ENCODE measurements at places on chromosomes 16 and 17.
A peak's percentile ranks its signal among the peaks of the same experiment; 100 is the strongest.

DNA sequence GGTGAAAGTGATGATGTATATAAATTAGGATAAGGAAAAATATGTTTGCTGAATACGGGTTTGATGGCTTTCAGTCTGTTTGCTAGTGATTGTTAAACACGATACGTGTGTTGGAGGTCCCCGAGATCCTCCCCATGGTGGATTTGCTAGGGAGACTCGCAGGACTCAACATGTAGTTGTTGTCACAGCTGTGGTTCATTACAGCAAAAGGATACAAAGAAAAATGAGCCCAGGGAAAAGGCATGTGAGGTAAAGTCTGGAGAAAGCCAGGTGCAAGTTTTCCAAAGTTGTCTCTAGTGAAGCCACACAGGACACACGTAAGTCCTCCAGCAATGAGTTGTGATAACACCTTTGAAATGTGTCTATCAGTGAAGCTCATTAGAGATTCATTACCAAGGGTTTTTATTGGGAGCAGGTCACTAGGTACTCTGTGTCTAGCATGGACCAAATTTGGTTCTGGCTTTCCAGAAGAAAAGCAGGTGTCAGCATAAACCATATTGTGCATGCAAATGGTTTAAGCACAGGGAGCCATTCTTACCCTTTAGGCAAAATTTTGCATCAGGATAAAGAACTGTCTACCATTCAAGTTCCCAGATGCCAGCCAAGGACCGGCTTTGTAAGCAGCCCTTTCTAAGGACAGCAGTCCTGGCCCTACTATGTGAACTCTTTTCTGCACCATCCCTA lies 215.2 kb upstream of the WSCD1 start:
- DNase-seq, result no peak

DNA sequence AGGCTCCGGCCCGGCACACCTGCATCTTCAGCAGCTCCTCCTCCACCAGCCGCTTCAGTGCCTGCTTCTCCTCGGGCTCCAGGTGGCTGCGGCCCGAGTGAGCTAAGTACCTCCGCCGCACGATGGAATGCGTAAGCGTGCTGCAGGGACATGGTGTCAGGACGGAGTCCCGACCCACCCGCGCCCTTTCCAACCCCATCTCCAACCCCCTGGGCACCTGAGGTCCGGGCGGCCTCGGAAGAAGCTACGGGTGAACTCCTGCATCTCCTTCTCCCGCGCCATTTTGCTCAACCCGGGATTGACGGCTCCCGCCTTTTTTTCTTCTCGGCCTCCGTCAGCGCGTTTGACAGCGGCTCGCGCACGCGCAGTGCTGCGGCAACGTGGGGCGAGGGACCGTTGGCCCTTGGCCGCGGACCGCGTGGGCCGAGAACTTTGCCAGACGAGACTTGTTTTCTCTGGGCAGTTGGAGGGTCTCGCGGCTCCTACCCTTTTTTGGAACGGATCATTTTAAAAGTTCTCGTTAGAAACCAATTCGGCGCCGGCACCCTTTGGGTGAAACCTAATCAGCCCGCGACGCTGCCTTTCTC lies at the start of gene HIRIP3:
Gene HIRIP3, minus strand, starts transcription at position 294 of the 587 bp plus-strand sequence. Its CDS starts 12 bp downstream, at position 282.
- DNase-seq, result peak; percentile 91

- DNase-seq, result no peak
These were observed 473.4 kb downstream of the XYLT1 start for GRCh38 chr16:16997349-16997748.

- peak; percentile 42 for DNase-seq
These were observed 1425.1 kb upstream of the CDH8 start for GRCh38 chr16:63461248-63461841.

GRCh38 chr17:73338050-73338521 lies 26.3 kb upstream of the CDC42EP4 start:
- peak; percentile 71 for DNase-seq

DNA sequence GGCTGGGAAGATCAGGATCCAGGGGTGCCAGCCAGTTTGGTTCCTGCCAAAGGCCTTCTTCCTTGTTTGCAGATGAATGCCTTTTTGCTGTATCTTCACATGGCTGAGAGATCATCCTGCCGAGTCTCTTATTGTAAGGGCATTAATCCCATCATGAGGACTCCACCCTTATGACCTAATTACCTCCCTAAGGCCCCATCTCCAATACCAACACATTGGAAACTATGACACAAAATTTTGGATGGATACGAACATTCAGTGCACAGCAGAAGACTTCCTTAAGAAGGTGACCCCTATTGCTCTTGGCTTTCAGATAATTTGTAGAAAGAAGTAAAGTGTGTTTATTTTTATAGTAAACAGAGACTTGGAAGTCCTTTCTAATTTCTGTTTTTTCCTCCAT lies 1164.7 kb upstream of the CDH8 start:
- DNase-seq, result no peak

DNA sequence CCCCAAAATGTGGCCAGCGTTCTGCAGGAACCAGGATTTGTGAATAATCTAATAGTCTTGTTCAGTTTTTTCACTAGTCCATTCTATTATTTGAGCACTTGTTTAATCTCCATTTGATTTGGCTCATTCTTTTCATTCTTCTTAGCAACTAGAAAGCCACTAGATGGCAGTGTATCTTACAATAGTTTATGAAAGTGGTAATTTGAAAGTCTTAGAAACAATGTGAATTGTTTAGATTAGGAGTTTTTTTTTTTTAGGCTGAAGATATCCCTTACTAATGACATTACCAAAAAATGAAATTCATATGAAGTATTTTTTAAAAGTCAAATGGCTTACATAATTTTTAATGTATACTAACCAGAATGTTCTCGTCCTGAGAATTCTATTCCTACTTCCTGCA lies 6.7 kb downstream of the ERI2 start:
- no peak for DNase-seq

- DNase-seq, result no peak
These were observed 19.7 kb downstream of the MOSMO start for GRCh38 chr16:22027633-22028032.

DNA sequence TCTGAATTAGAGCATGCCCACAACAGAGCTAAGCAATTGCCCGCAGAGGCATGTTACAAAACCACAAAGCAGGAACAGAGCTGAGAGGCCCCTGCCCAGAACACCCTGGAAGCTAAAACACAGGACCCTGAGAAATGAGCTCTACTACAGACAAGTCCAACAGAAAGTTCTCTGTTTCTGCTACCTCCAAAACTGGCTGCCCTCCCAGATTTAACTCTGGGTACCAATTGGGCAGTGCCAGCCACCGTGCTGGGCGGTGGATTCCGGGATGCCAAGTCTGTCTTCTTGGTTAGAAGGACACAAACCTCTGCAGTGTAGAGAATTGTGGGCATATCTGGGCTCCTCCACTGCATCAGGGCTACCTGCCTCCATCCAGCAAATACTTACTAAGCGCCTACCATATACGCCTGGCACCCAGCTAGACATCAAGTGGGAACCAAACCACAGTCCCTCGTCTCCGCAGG lies 1.0 kb downstream of the CMTM4 start:
- no peak for DNase-seq

- no peak for DNase-seq
These were observed 4.5 kb upstream of the NME4 start for GRCh38 chr16:392450-393030.

DNA sequence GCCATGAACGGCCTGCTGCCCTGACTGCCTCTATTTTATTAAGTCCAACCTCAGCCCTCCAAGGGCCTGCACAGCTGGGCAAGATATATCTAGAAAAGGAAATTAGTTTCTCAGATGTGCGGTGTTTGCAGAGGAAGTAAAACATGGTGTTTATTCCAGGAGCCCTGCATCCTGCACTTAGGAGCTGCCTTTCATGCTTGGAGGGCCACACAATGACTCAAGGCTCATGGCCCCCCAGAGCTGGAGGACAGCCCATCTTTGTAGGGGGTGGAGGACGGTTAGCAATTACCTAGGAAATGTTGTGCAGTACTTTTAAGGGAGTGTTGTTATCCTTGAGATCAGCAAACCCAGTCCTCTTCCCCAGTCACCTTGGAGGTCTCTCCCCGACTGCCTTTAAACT lies 80.5 kb downstream of the COPRS start:
- no peak for DNase-seq

GRCh38 chr16:84277244-84277823 lies 17.3 kb upstream of the WFDC1 start:
- DNase-seq, result peak; percentile 73

All from ureter (tissue), 1 donor.